ENCODE measurements at places on chromosomes 13 and 19.

- no peak for DNase-seq
Measured at GRCh38 chr19:888581-889385, 4.2 kb downstream of the MED16 start.

DNA sequence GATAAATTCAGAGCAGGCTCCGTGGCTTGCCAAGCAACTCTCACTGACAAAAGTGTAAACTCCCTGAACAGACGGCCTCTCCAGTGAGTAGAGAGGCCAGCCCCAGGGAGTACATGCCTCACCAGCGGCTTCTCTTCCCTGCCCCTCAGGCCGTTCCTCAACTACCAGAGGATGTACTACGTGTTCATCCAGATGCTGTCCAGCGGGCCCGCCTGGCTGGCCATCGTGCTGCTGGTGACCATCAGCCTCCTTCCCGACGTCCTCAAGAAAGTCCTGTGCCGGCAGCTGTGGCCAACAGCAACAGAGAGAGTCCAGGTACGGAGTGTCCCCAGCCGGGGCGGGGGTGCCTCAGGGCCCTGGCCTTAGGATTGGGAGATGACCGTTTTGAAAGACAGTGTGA lies 93.4 kb upstream of the MCF2L start:
- no peak for DNase-seq

GRCh38 chr19:49042177-49042576 lies 1.5 kb upstream of the CGB5 start:
- no peak for DNase-seq

GRCh38 chr13:24630851-24631620 lies 49.2 kb upstream of the ATP12A start:
- DNase-seq: no peak

- no peak for DNase-seq
Measured at GRCh38 chr13:110236431-110236830, 70.5 kb downstream of the COL4A1 start.

DNA sequence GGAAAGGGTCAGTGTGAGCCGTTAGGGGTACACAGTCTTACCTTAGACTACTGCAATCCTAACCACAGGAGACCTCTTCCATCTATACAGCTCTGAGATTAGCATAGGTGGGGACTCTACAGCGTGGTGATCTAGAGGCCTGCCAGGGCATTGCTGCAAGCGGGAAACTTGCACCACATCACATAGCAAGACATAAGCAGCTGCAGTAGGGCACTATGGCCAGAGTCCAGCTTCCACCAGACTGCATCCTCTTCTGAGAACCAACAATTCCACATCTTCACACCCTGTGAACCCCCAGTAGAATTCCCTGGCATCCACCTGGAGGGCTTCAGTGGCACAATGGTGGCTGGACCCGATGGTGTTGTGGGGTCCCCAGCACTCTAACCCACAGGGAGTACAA lies 1564.3 kb upstream of the PRR20A start:
- no peak for DNase-seq

DNA sequence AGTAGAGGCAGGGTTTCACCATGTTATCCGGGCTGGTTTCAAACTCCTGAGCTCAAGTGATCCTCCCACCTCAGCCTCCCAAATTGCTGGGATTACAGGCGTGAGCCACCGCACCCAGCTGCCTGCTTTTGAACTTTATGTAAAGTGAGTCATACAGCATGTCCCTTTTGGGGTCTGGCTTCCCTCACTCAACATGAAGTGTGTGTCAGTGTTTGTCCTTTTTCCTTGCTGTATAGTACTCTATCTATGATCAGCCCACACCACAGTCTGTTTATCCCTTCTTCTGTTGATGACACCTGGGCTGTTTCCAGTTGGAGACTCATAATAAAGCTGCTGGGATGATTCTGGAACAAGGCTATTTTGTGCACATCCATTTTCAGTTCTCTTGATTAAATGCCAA lies 2.1 kb downstream of the SPIB start:
- no peak for DNase-seq

GRCh38 chr19:2213799-2214198 lies 22.3 kb downstream of the PLEKHJ1 start:
- no peak for DNase-seq

DNA sequence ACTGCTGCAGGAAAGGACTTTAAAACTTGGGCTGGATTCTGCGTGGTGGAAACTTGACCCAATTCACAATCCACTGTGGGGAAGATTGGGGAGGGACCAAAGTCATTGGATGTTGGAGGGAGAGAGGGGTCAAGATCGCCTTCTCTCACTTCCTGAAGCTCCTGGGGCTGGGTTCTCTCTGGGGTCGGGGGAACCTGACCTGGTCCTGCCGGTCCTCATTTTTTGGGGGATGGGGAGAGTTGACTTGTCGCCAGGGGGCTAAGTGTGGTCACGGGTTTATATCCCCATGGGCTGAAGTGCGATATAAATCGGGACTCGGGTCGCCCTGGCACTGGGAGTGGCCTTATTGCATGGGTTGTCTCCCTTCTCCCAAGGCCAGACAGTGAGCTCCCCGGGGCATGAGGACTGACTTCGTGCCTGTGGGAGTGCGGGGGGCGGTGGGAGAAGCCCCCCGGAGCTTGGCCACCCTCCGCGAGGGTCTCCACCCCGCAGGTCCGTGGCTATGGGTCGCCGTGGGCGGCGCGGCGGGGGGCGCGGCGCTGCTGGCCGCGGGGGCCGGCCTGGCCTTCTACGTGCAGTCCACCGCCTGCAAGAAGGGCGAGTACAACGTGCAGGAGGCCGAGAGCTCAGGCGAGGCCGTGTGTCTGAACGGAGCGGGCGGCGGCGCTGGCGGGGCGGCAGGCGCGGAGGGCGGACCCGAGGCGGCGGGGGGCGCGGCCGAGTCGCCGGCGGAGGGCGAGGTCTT lies 6.3 kb downstream of the ICAM5 start:
- peak; percentile 43 for DNase-seq

DNA sequence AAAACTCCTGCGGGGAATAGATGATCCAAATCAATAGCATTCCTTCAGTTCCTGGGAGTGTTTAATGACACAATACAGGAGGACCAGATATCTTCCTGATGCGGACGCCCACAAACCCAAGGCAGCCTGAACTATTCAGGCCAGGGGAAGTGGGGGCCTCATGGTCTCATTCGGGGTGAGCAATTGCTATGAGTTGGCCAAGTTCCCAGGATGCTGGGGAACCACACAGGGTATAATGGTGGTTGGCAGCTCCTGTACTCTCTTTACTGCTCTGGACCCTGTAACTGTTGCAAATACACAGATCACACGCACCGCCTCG lies 401.2 kb downstream of the IRS2 start:
- DNase-seq: no peak

- no peak for DNase-seq
Measured at GRCh38 chr19:3494051-3494450, 6.4 kb downstream of the DOHH start.

- DNase-seq: no peak
Measured at GRCh38 chr13:76638181-76638580, 248.0 kb downstream of the KCTD12 start.

- no peak for DNase-seq
Measured at GRCh38 chr13:36124236-36124822, 6.9 kb downstream of the DCLK1 start.

DNA sequence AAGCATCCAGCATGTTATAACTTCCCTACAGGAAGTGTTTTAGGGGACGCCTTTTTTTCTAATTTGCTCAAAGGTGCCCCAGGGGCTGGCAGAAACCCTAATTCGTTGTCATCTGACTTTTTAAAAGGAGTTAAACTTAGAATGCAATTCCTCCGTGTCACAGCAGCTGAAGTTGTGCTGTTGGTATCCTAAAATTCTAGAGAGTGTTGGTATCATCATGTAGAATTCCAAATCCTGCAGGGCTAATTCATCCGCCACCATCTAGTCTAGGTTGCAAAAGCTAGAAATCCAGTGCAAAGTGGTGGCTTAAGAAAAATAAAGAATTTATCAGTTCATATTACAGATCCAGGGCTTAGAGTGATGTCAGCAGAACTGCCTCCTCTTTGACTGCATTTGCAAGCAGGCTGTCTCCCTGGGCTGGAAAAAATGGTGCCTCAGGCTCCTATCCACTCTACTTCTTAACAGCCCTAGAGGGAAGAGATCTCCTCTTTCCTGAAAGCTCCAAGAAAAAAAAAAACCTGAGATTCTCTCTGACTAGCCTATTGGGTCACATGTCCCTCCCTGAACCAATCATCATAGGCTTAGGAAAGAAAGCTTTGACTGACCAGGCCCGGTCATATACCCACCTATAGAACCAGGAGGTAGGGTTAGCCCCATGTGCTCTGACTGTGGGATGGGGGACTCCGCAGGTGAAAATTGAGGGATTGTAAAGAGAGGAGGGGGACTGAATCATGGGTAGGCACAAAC lies 73.0 kb downstream of the MAP4K1 start:
- DNase-seq: no peak

DNA sequence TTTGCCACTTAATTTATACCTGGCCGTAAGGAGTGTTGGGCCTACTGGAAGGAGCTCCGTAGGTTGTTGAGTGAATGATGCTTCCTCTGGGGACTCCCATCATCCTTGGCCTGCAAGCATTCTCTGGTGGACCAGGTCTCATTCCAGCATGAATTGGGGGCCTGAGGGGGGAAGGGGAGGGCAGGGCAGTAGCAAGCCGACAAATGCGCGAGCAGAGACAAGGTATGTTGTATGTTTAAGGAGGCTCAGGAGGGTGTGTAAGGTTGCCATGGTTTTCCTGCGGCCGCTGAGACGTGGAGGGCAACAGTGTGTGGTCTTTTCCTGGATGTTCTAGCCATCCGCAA lies 749 bp downstream of the ZNF264 start:
- DNase-seq: no peak

DNA sequence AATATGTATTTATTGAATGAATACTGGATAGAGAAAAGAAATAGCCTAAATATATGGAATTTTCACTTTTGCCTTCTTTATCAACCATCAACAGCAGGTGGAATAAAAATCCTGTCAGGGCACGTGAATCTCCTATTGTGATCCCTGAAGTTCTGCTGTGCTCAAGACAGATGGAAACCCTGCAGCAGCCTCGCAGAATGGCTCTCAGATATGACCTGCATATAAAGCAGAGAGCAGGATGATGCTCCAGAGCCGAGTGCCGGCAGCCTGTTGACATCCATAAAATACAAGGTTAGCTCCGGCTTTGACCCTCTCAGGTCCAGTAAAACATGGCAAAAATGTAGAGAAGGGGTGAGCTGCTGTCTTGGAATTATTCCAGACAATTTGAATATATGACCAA lies 659.3 kb downstream of the DIAPH3 start:
- no peak for DNase-seq

DNA sequence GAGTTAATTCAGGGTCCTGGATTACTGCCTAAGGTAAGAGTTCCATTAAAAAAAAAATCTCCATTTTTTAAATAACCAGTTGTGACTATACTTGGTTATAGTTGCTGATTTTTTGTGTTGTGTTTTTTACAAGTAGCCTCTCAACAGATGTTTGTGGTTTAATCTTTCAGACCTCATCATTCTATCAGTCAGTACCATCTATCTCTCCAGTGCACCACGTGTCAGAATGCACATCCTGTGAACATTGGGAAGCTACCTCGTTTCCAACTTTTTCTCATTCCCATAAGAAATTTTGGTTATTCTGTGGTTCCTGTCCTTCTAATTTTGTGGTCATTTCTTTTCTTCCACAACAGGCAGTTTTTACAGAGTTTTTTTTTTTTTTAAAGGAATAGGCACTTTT lies 39.2 kb downstream of the WDFY2 start:
- no peak for DNase-seq

DNA sequence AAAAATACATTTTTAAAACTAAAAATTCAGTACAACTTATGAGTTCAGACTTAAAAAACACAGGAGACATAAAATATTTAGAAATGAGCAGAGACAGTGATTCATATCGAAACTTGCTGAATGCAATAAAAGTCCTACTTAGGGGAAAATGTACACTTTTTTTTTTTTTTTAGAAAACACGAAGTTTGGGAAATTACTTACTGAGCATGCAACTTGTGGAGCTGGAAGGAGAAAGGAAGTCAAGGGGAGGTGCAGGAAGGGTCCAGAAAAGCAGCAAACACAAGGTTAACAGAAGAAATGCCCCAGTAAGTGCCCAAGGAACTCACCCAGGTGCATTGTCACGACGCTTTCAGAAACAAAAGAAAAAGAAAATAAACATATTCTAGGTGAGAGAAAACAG lies 18.6 kb upstream of the LAIR1 start:
- DNase-seq: no peak

DNA sequence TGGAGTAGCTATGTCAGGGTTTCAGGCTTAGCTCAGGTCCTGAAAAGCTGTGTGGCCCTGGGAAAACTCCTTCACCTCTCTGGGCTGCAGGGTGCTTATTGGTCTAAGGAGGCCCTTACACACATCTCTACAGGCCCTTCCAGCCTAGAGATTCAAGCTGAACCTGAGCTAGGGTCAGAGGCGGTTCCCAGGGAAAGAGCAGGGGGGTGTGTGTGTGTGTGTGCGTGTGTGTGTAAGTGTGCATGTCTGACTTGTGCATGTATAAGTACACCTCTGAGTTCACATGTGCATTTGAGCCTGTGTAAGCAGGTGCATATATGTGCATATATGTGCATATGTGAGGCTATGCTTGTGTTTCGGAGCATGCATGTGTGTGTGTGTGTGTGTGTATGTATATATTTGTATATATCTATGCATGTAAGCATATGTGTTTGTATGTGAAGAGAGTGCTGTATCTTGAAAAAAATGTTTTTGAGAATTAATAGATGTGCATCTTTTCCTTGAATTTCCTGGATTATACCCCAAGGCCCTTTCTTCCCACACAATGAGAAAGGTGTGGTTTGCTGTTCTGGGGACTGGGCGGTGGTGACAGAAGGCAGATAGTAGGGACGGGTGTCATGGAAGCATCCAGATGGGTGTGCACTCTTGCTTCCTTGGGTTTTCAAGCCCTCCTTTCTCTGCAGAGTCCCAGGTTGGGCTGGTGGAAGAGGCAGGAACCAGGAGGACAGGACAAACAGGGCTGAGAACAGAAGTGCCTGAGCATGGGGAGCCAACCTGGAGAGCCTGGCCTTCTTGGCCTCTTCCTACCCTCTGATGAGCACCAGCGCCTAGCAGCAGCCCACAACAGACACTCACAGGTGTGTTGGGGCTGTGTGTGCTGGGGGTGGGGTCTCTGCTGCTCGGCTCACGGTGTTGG lies 150.3 kb upstream of the TSHZ3 start:
- DNase-seq: no peak

- no peak for DNase-seq
Measured at GRCh38 chr13:83229574-83230305, 652.5 kb downstream of the SLITRK1 start.

- DNase-seq: no peak
Measured at GRCh38 chr13:107811233-107812013, 403.9 kb downstream of the LIG4 start.

GRCh38 chr19:46351241-46352041 lies 4.6 kb downstream of the PPP5C start:
- DNase-seq: peak; percentile 47

- peak; percentile 82 for DNase-seq
Measured at GRCh38 chr13:40981361-40981760, 37.8 kb downstream of the ELF1 start.

DNA sequence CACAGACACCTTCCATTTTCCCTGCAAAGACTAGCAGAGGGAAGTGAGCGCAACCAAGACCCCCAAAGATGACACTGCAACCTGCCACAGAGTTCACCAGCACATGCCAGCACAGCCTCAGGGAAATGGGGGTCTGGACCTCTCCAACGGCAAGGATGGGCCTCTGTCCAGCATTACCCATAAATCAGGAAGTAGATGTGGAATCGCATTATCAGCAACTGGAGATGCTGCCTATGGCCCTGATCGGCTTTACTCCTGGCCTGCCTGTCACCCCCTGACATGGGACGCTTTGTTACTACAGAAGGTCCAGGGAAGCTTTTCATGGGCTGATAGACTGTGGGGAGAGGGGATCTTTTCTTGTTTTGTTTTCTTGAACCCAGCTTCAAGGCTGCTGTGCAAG lies 41.4 kb upstream of the POU2F2 start:
- DNase-seq: no peak
